ENCODE measurements at places on chromosomes 3 and 15.
A peak's percentile ranks its signal among the peaks of the same experiment; 100 is the strongest.

- DNase-seq, result no peak
Measured at GRCh38 chr15:42553554-42553953, 4.9 kb downstream of the HAUS2 start.

GRCh38 chr3:78163379-78163778 is 1123.5 kb downstream of the ROBO2 start:
- no peak for DNase-seq

DNA sequence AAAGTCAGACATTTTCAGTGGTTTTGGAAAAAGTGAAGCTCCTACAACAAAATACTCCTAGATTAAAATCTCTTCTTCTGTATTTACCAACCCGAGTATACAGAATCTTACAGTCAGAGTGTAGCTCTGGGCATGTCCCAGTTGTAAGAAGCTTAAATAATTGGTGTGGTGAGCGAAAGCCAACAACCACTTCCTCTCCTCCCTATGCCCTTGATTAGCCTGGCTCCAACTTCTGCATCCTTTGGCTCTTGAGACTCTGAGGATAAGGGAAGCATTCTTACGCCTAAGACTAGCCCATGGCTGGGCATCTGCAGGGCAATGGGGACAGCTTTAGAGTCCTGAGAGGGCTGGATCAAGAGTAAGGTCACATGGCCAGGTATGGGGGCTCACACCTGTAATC is 25.5 kb downstream of the RFT1 start:
- DNase-seq, result peak; percentile 30

- no peak for DNase-seq
Measured at GRCh38 chr3:64473466-64473865, 214.3 kb downstream of the ADAMTS9 start.

DNA sequence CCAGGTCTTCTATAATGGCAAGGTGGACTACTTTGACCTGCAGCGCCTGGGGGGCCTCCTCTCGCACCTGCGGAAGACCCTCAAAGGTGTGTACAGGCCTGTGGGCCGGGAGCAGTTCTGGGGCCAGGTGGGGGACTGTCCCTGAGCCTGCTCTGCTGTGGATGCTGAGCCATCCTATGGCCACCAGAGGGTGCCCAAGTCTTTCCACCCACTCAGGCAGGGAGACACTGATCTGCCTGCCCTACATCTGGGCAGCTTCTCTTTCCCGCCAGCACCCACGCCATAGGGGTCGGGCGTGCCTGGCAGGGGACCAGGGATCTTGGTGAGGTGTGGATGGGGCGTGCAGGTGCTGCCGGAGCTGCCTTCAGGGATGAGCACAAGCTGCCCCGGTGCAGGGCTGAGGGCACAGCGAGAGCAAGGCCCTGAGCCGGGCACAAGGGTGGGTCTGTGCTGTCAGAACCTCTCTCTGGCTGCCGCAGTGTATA is 14.1 kb downstream of the RNF123 start:
- peak; percentile 61 for DNase-seq

DNA sequence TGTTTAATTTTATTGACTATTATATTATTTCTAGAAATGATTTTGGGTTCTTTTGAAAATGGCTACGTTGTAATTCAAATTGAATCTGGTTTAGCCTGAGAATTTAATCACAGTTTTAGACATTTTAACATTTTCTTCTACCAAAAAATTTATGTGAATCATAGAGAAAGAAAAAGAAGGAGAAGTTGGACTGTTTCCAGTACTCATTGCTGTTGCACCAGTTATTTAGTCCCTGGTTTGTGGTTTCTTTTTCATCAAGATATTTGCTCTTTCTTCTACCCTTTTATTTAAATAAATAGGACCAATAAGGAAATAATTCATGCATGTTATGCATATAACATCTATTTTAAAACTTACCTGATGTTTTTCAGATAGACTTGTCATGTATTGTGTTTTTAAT is 1337.1 kb downstream of the ROBO1 start:
- peak; percentile 3 for DNase-seq

GRCh38 chr3:180835501-180835900 is 77.0 kb upstream of the FXR1 start:
- no peak for DNase-seq

- no peak for DNase-seq
Measured at GRCh38 chr3:146191051-146191450, 30.1 kb upstream of the PLOD2 start.

- no peak for DNase-seq
Measured at GRCh38 chr3:52596658-52597265, 60.4 kb downstream of the UQCC5 start.

- DNase-seq, result no peak
Measured at GRCh38 chr15:39801641-39802309, 19.1 kb upstream of the FSIP1 start.

- DNase-seq, result no peak
Measured at GRCh38 chr3:180762866-180763265, 83.6 kb upstream of the CCDC39 start.

DNA sequence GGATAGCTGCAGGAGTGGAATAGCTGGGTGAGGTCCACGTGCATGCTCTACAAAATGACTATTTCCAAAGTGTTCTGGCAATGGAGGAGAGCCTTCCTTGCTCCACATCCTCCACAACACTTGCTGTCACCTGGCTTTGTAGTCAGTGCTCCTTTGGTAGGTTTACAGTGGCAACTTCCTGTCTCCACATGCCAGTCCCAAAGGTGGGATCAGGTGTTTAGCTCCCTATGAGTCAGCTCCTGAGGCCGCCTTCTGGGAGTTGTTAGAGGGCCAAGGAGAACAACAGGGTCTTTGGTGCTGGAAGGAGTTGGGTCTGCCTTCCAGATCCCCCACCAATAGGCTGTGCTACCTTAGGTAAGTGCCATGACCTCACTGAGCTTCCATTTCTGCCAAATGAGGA is 15.3 kb upstream of the LIMD1 start:
- no peak for DNase-seq

DNA sequence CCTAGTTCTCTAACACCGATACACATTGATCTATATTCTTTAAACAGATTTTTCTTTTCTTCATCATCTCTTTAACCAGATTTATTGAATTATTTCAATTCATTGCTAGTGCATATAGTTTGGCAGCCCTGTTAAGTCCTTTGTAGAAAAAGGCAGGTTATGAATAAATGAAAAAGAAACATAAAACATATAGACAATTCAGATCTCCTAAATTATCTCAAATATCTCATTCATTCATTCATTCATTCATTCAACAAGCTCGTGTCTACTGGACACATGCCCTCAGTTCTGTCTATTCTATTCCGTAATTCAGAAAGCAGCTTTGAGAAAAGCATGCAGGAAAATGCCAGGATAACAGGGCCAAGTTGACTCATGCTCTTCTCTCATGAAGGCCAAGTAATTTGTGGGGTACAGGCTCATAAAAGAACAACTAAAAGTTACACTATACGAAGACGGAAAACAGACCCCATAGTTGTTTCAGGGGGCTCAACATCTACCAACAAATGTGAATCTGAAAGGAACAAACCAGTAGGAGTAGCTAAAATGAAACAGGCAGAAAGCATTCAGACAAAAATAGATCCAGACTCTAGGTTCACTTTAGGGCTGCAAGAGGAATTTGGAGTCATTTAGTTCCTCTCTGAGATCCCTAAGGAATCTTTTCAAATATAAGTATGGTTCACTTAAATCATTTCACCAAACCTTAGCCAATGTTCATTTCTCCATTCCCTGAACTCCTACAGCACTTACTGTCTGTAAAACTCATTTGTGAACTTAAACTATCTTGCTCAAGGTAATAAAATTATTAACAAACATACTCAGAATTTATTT is 7.5 kb downstream of the ZNF148 start:
- peak; percentile 24 for DNase-seq

DNA sequence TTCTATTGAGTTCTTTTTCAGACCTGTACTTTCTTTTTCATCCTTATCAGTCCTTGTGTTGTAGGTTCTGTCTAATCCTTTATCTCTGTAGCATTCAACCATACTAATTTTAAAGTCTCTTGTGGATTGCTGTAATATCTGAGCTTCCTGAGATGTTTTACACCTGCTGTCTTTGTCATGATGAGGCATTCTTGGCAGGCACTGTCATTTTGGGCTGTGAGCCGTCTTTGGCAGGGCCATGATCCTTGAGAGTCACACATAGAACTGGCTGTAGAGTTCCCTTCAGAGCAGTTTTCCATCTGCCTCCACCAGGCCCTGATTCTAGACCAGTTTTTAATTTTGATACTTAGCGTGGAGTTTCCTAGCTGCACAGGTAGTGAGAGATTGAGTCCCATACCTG is 6.7 kb downstream of the EFCC1 start:
- no peak for DNase-seq

- DNase-seq, result no peak
Measured at GRCh38 chr15:94848054-94848453, 616.7 kb downstream of the MCTP2 start.

GRCh38 chr3:14795996-14796395 is 22.8 kb upstream of the FGD5 start:
- no peak for DNase-seq

- DNase-seq, result no peak
Measured at GRCh38 chr15:100343251-100343650, 1.5 kb upstream of the ADAMTS17 start.

- no peak for DNase-seq
Measured at GRCh38 chr3:71219744-71220638, 363.5 kb downstream of the FOXP1 start.

GRCh38 chr3:178665747-178666146 is 129.5 kb downstream of the KCNMB2 start:
- no peak for DNase-seq
